ENCODE measurements at places on chromosomes 3 and 15.

GRCh38 chr15:79091204-79091867 lies 756 bp upstream of the RASGRF1 start:
- DNase-seq, result no peak

GRCh38 chr3:188320757-188321156 lies 166.8 kb downstream of the LPP start:
- no peak for DNase-seq

DNA sequence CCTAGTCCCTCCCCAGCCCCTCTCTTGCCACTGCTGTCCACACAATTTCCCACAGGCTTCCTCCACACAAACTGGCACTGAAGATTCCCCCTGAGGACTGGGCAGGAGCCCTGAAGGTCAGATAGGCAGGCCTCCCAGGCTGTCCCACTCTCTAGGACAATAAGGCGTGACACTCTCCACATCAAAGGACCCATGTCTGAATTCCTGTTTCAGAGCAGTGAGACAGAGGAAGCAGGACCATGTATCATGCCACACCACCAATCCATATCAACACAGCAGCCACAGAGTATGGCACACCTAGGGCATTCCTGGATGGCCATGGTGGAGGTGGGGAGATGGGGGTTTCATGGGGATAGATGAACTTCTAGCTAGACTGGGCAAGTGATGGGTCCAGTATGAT lies 13.8 kb upstream of the CCR1 start:
- DNase-seq, result no peak

DNA sequence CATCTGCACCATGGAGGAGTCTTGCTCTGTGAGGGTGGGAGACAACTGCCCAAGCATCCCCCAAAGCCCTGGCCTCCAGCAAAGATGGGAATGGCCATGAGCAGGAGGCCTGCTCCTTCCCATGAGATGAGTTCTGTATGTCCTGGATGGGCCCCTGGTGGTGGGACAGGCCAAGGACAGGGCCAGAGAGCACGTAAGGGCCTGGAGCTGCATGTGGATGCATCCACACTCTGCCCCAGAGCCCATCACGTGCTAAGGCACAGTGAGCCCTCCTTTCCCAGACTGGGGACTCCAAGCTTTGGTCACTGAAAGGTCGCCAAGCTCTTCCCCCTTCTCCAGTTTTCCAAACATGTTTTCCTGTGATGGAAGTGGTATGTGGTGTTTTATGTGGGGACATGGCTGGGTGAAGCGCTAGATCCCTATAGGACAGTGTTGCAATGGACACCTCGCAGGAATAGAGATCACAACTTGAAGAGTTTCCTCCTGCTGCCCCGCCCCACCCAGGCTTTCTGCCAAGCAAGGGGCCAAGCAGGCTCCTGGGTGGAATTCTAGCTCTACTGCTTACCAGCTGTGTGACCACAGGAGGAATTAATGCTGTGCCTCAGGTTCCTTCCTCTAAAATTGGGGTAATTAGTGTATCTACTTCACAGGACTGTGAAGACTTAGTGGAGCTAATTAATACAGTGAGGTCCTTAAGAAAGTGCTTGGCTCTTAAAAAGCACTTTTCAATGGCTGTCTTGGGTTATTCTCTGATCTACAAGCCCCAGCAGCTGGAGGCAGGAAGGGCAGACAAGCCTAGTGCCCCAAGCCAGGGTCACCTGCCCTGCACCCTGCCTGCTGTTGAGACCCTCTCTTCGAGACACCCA lies 106.4 kb upstream of the RPL32 start:
- DNase-seq, result no peak

DNA sequence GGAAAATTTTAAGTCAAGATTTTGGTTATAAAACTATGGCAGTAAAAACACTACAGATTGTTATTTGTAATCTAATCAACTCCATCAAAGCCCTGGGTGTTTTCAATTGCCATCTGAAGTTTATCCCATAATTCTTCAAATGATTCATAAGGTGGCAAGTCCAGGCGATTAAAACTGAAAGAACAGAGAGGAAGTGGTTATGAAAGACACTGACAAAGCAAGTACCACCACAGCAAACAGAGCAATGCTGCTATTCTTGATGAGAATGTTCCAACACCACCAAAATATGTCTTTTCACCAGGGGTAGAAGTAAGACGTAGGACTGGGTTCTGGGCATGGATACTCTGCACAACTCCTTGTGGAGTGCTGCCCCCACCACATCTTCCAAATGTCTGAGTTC lies 86.9 kb upstream of the PRTG start:
- DNase-seq, result no peak

GRCh38 chr15:88400084-88400483 lies 67.1 kb downstream of the MRPL46 start:
- DNase-seq, result peak; percentile 70

GRCh38 chr3:196063049-196063448 lies 18.8 kb downstream of the TFRC start:
- no peak for DNase-seq

DNA sequence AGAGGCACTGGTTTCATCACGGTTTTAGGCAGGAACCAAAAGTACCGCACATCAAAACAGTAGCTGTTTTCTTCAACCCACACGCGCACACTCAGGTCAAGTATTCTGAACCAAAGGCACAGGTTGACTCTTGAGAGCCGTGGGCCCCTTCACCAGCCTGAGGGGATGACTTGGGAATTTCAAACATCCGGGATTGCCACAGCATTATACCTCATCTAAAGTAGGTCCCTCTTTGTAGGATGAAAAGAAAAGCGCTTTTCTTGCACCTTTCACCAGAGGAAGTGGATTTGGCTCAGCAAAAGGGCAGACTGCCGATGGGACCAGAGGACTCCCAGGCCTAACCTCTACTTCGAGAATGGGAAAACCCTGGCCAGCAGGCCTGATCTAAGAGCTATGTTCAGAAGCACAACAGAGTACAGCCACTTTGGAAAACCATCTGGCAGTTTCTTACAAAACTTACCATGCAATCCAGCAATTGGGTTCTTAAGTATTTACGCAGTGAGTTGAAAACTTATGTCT lies 88.2 kb upstream of the PROK2 start:
- DNase-seq, result no peak

- peak; percentile 42 for DNase-seq
Measured at GRCh38 chr15:85972805-85973540, 106.7 kb upstream of the AGBL1 start.

GRCh38 chr3:100518983-100519382 lies 26.6 kb downstream of the TMEM45A start:
- DNase-seq, result no peak

- DNase-seq, result no peak
Measured at GRCh38 chr15:45603881-45604280, 16.7 kb downstream of the BLOC1S6 start.

GRCh38 chr3:101829437-101829830 lies 19.9 kb upstream of the NFKBIZ start:
- DNase-seq, result no peak

GRCh38 chr15:95469496-95470000 lies 861.0 kb upstream of the NR2F2 start:
- DNase-seq, result no peak

DNA sequence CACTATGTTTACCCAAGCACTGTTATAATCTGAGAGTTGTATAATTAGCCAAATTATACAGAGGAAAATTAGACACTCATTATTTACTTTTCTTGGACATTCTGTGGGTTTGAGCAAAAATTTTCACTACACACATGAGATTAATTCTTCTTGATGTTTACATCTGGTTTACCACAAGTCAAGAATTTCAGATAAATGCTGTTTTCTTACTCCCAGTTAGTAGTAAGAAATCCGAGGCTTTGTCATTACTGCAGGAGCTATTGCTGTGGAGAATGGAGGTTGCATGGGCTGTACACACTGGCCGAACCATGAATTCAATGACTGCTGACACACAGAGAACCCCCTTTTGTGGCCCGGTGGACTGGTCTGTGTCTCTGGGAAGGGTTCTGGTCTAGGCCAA lies 207.7 kb upstream of the CFAP20DC start:
- DNase-seq, result no peak

DNA sequence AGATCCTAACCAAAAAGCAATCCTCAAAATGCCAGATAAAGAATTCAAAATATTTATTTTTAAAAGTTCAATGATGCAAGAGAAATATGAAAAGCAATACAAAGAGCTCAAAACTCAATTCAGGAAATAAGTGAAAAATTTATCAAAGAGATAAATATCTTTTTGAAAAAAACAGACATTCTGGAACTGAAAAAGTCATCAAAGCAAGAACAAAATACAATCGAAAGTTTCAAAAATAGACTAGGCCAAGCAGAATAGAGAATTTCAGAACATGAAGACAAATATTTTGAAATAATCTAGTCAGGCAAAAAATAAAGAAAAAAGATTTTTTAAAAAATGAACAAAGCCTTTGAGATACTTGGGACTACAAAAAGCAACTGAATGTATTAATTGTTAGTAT lies 83.4 kb upstream of the STT3B start:
- DNase-seq, result no peak

- no peak for DNase-seq
Measured at GRCh38 chr3:17342119-17342518, 400.3 kb downstream of the TBC1D5 start.

- DNase-seq, result no peak
Measured at GRCh38 chr3:185744997-185745843, 79.6 kb downstream of the IGF2BP2 start.

- no peak for DNase-seq
Measured at GRCh38 chr3:165642761-165643420, 194.3 kb downstream of the BCHE start.

DNA sequence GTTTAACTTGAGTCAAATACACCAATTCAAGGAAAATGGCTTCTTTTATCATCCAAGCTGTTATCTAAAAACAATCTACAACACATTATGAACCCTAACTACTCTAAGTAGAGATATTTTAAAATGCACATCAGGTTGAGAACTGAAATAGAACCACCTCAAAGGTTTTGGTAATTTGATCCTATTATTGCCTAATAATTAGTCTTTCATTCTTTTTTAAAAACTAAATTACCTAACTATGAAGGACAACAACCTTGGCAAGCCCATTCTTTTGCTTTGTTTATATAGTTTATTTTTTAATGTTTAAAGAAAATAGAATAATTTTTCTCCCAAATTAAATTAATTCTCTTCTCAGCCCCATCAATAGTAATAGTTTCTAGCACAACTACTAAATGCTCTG lies 61.1 kb upstream of the PPIB start:
- no peak for DNase-seq

DNA sequence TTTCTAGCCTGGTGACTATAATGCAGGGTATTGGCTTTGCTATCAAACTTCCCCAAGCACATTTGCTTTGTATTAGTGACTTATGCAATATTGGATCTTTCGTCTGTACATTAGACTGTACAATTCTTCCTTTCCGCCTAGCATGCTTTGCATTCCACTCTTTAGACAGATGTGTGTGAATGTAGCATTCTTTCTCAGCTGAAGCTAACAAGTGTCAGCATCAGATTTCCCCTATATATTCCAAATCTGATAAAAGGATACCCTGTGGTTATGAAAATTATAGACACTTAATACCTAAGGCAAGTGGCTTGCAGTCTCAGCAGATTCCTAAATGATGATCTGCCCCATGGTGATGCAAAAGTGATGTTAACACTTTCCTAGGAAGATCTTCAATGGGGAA lies 360.1 kb downstream of the CNTN4 start:
- DNase-seq, result no peak

GRCh38 chr3:145118303-145118702 lies 1042.7 kb downstream of the PLOD2 start:
- no peak for DNase-seq

DNA sequence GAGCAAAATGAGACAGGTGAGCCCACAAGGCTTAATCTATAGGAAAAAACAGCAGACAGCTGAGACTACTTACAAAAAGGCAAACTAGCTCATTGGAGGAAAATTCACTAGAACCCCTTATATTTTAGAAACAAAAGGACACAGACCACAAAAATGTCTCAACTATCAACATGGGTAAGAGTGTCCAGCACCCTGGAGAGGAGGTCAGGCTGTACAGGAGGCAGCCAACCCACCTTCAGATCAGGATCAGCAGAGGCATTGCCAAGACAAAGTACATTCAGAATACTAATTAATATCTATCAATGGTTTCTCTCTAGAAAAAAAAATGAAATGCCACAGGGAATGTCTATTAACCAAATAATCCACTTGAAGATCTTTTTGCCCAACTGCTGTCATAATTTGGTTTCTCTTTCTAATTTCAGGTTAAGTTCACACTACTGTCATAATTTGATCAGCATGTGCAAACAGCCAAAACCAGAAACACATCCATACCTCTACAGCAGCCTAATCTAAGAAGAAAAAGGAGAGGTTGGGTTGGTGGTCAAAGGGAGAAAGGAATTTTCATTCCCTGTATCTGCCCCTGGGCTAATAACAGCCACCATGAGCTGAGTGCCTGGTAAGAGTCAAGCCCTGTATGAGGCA lies 26.0 kb upstream of the THBS1 start:
- no peak for DNase-seq

DNA sequence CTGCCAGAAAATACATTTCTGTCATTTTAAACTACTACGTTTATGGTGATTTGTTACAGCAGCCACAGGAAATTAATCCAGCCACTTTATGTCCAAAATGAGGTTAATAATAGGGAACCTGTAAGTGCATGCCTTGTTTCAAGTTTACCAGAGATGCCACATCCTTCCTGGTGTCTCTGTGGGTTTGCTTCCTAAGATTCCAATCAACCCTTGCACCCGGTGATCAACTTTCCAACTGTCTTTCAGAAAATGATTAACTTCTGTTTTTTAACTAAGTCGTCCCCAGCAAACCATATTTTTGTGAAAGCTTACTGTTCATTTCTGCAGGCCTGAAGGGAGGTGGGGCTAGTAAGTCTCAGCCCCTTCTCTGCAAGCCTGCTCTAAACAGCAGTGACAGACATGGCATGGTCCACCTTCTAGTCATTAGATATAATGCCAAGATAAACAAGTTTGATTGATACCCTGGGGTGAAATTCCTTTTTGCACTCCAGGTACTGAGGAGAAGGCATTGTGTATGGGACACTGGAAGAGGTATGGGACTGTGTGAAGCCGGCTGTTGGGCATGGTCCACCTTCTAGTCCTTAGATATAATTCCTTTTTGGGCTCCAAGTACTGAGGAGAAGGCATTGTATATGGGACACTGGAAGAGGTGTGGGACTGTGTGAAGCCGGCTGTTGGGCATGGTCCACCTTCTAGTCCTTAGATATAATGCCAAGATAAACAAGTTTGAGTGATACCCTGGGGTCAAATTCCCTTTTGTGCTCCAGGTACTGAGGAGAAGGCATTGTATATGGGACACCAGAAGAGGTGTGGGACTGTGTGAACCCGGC lies 11.1 kb upstream of the TMC3 start:
- DNase-seq, result no peak

- no peak for DNase-seq
Measured at GRCh38 chr3:100163787-100164186, 49.5 kb upstream of the FILIP1L start.

DNA sequence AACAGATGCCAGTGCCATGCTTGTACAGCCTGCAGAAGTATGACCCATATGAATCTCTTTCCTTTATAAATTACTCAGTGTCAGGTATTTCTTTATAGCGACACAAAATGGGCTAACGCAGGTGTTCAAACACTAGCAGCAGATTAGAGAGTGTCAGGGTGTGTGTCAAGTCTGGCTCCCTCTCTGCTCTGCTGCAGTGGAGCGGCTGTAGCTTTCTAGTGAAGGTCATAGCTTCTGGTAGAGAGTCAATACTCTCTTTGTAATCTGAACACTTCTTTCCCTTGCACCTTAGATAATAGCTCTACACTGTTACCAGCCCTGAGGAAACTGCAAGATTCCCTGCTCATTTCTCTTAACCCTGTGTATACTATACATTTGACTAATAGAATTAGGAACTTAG lies 483.2 kb upstream of the TGFBR2 start:
- no peak for DNase-seq

- no peak for DNase-seq
Measured at GRCh38 chr3:160837394-160837980, 81.5 kb downstream of the PPM1L start.

GRCh38 chr3:111758642-111759041 lies 100.4 kb upstream of the PHLDB2 start:
- DNase-seq, result no peak
